ENCODE measurements at places on chromosomes 16 and 17.

GRCh38 chr16:55036371-55036821, 105.7 kb downstream of the IRX5 start:
- DNase-seq, result no peak

GRCh38 chr16:1343428-1344242, 8.0 kb downstream of the TSR3 start:
- DNase-seq, result no peak

DNA sequence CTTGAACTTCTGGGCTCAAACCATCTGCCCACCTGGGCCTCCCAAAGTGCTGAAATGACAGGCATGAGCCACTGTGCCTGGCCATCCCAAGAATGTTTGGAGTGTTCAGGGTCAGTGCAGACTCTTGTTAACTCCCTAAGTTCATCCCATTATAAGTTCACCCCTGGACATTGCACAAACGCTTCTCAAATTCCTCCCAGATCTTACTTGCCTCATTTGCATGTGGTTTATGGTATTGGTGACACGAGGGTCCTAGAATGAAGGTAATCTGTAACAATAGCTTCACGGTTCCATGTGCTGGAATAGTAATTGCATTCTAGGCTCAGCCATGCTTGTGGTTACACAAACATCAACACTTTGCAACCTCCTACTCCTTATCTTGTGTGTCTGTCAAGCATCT, 5.0 kb upstream of the CCDC42 start:
- DNase-seq, result no peak

- DNase-seq, result peak; percentile 89
Measured at GRCh38 chr17:67374329-67375053, 2.6 kb upstream of the PITPNC1 start.

- DNase-seq, result no peak
Measured at GRCh38 chr16:66873685-66874055, 6.6 kb upstream of the PDP2 start.

- no peak for DNase-seq
Measured at GRCh38 chr16:50245417-50246298, 20.7 kb upstream of the ADCY7 start.

GRCh38 chr16:2432286-2432685, 3.0 kb downstream of the CCNF start:
- DNase-seq, result no peak

DNA sequence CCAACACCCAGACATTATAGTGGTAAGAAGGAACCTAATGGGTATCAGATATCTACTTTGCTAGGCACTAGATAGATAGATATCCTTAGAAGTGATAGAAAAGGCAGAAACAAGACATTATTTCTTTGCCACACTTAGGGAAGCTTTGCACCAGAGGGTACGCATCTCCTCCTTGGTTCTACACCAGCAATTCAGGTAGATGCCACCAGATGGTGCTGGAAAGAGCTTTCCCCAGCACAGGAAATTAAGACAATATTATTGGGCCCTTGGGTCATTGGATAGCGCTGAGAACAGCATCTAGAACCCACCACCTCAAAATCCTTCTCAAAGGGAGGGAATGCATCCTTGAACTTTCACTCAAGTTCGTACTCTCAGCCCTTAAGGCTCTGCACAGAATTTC, 173.8 kb upstream of the CCL2 start:
- DNase-seq, result peak; percentile 25

DNA sequence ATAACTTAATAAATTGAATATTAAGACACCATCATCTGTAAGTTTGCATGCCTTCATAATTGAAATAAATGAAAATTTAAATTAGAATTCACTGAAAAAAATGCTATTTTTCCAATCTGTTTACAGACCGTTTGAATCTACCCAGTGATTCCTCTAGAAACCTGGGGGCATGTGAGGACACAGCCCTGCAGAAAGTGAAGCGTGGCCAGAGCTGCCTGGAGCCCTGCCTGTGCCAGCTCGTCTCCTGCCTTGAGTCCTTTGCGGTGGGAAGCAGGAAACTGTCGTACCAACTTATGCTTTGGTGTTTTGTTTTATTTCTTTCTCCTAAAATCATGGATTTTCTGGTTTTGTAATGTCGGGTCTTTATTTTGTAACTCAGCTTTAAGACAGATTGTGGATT, 67.8 kb upstream of the FA2H start:
- no peak for DNase-seq

GRCh38 chr17:76753061-76753961, 15.4 kb downstream of the MFSD11 start:
- DNase-seq, result no peak

DNA sequence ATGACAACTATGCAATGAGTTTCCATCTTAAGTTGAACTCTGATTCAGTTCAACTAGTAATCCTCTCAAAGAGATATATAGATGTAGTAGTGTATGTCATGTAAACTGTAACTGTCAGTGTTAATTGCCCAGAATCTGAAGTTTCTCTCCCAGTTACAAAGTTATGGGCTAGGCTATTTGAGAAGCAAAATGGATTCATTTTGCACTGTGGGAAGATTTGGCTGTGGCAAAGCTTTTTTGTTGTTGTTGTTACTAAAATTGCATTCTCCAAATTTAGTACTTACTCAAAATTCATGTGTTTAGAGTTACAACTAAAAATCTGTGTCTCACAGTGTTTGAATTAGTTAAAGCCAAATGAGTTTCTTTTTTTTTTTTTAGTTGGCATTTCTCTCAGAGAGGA, 219.0 kb downstream of the KCNJ2 start:
- DNase-seq, result no peak

- peak; percentile 44 for DNase-seq
Measured at GRCh38 chr17:10224582-10225195, 26.3 kb upstream of the GAS7 start.

- DNase-seq, result no peak
Measured at GRCh38 chr16:12881182-12881581, 20.2 kb upstream of the SHISA9 start.

GRCh38 chr17:2980904-2981246, 82.5 kb downstream of the OR1D5 start:
- no peak for DNase-seq

- no peak for DNase-seq
Measured at GRCh38 chr16:78574571-78574970, 475.1 kb downstream of the WWOX start.

- no peak for DNase-seq
Measured at GRCh38 chr16:14510939-14511799, 118.9 kb downstream of the PARN start.

DNA sequence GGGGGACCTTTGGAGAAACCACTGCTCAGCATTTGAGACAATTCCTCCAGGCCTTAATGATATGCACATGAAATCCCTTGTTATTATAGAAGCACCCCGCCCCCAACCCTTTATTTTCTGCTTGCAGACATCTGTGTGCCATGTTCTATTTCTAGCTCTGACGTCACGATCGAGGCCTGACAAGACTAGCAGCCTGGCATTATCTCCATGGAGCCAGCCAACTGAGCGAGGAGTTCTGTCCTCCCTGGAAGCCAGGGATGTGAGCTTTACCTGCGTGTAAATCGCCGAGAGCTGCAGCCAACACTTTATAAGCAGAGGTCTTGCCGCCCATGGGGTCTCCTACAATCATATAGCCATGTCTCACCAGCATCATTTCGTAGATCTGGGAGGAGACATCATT, 116.9 kb downstream of the DNAH3 start:
- DNase-seq, result no peak

DNA sequence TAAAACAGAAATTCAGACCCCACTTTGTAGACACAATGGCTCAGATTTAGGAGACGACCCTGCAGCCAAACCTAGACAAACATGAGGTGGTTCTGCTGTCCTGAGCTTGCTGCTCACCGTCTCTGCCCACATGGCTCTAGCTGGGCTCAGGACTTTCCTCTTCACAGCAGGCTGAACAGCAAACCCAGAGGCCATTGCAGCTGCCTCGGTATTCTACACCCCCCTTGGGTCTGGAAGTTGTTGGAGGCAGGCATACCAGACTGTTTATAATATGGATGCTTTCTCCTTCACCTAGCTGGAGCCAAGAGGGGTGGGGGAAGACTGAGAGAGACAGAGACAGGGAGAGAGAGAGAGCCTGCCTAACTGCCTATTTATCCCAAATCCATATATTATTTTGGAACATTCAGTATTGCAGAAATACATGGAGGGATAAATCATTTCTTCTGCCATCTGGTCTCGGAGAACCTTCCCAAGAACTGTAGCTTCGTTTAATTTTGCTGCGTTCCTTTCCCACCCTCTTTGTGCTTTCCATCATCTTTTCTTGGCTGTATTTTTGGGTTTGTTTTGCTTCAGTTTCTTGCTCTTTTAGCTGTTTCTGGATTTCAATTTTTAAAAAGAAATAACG, 628.2 kb upstream of the RBFOX1 start:
- no peak for DNase-seq

- no peak for DNase-seq
Measured at GRCh38 chr17:76585033-76585648, 519 bp downstream of the ST6GALNAC2 start.

GRCh38 chr17:78044280-78044835, 84.2 kb downstream of the TMC6 start:
- no peak for DNase-seq

DNA sequence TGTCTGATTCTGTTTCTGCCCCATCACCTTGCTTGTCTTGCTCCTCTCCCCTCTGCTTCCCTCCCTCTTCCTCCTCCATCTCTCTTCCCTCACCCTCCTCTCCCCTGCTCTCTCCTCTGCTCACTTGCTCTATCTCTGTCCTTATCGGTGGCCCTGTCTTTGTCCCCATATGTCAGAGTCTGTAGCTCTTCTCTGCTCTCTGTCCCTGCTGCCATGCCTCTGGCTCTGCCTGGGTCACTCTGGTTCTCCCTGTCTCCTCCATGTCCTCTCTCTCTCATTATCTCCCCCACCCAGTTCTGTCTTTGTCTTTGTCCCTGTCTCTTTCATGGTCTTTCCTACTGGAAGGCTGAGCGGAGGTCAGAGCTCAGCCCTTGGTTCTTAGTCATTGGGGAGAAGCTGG, 169.1 kb upstream of the NLRP1 start:
- no peak for DNase-seq

DNA sequence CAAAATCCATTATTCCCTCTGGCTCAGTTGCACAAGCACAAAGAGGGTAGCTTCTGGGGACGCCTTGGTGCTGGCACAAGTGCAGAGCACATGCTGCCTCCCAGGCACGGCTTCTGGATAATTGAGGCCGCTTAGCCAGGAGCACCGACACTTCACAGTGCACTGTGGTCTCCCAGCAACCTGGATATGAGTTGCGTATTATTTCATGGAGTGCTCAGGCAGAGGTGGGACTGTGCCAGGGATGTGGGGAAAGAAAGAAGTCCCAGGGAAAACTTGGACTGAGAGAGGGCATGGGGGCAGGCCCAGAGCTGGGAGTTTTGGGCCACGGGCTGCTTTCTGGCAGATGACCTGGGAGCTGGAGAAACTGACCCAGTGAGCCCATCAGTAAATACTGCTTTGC, 37.5 kb downstream of the MPRIP start:
- no peak for DNase-seq

- no peak for DNase-seq
Measured at GRCh38 chr17:41037853-41038350, 3.2 kb upstream of the KRTAP1-3 start.

DNA sequence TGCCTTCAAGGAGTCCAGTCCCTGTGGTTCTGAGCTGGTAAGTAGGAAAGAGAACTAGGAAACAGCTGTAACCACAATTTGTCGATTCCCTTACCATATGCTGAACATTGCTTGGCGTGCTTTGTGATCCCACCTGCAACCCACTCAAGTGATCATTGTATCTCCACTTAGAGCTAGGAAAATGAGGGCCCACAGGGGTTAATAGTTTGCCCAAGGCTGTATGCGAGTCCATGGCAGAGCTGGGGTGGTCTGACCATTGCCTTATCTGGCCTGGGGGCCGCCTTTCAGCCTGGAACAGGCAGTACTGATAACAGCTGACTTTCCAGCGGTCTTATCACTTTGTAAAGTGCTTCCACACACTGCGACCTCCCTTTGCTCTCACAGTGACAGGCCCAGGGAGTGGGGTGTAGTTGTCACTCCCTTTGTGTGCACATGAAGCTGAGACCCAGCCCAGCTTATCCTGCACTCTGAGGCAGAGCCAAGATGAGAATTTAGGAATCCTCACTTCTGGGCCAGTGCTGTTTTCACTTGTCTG, 9.8 kb downstream of the MYL4 start:
- peak; percentile 49 for DNase-seq

- peak; percentile 50 for DNase-seq
Measured at GRCh38 chr16:54957403-54958166, 26.9 kb downstream of the IRX5 start.

GRCh38 chr17:51891936-51892335, 266.6 kb downstream of the CA10 start:
- no peak for DNase-seq

DNA sequence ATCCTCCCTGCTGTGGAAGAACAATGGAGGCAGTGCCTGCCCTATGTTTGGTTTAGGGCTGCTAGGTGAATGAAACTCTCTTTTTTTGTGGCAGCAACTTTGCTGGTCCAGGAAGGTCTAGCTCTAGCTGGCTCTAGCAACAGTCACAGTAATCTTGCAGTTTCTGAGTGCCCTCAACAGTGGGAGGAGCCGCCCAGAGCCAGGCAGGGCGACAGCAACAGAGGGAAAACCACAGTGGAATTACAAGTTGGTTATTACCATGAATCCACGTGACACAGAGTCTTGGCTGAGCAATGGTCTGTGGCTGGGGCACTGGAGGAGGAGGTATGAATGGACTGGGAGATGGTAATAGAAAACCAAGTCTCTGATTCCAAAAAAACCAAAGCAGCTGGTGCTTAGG, 10.3 kb downstream of the HSPB9 start:
- DNase-seq, result peak; percentile 51

DNA sequence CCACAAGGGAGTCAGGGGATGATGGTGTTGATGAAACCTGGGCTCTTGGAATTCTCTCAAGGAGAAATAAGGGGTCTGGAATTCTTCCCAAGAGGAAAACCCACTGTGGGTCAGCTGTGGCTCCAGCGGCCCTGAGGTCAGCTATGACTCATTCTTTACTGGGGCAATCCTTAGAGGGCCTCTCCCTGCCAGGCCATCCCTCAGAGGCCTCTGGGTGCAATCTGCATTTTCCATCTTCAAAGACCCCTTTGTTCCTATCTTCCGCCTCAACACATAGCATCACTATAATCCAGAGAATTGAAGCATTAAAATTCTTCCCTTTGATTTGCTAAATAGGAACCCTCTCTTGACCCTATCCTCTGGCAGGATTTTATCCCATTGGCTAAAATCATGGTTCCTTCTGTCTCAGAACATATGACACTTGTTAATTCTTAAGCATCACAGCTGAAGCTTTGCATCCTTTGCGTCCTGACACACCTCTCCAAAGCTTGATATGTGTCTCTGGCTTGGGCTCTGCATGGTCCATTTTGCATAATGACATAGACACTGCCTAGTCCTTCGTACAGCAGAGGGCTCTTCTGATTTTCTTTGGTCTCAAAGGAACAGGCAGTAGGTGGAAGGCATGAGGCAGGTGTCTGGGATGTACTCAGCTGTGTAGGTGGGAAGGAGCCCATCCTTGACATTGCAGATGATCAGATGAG, 4.4 kb upstream of the KRT37 start:
- DNase-seq, result no peak
